ENCODE measurements at places on chromosomes 5 and 9.
A peak's percentile ranks its signal among the peaks of the same experiment; 100 is the strongest.

- DNase-seq: peak; percentile 54
Measured at GRCh38 chr9:98101868-98102273, 17.2 kb downstream of the TRIM14 start.

DNA sequence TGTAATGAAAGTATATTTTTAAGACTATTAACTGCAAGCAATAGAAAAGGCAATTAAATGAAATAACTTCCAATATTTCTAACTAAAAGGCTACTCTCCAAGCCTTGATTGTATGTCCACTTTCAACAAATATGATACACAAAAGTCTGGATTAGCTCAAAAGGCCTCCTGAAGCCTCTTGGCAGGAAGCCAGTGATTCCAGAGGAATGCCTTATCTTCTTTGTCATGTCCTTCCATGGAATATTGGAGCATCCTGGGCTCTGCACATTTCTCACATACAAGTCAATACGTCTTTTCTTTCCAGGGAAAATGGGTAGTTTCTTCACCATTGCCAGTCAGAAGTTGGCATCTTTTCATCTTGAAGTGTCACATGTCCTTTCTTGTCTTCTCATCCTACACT, 357.8 kb downstream of the KDM4C start:
- DNase-seq: no peak

DNA sequence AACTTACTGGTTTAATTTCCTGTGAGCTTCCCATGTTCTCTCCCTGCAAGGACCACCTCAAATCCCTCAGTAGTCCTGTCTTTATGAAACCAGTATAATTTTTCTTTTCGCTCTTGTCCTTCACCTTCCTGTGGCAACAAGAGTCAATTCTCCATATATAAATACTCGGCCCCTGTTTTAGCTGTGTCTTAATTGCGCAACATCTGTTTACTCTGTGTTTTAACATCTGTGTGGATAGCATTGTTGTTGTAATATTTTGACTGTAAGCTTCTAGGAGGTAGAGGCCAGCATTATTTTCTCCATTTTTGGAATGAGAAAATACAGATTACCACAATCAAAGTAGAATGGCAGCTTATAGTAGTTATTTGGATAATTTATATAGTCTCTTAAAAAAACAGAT, 30.2 kb upstream of the CDKN2B start:
- DNase-seq: no peak

- peak; percentile 71 for DNase-seq
Measured at GRCh38 chr5:169767938-169768337, 130.9 kb downstream of the DOCK2 start.

- DNase-seq: no peak
Measured at GRCh38 chr5:98130261-98131035, 643.0 kb upstream of the RGMB start.

GRCh38 chr9:115018547-115019435, 88.4 kb upstream of the TNFSF8 start:
- DNase-seq: no peak

GRCh38 chr9:116152941-116153764, 438 bp upstream of the PAPPA start:
- DNase-seq: peak; percentile 74

Measured in endodermal cell (in vitro differentiated cells).